ENCODE measurements at places on chromosomes 5 and 9.

DNA sequence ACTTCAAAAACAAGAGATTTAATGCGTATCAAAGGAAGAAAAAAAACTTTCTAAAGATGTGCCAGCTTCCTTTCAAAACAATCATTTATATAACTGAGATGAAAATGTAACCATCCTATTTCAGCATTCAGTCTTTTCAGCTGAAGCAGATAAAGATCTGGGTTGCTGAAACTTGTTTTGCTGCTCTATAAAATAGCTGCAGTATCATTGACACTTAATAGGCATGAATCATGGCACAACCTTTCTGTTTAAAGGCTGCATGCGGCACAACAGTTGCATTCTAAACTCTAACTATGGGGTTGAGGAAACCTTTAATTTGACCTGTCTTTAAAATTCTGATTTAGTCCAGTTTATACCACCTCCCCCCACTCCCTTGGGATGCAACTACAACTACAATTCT, 196.7 kb downstream of the MPDZ start:
- no peak for DNase-seq

DNA sequence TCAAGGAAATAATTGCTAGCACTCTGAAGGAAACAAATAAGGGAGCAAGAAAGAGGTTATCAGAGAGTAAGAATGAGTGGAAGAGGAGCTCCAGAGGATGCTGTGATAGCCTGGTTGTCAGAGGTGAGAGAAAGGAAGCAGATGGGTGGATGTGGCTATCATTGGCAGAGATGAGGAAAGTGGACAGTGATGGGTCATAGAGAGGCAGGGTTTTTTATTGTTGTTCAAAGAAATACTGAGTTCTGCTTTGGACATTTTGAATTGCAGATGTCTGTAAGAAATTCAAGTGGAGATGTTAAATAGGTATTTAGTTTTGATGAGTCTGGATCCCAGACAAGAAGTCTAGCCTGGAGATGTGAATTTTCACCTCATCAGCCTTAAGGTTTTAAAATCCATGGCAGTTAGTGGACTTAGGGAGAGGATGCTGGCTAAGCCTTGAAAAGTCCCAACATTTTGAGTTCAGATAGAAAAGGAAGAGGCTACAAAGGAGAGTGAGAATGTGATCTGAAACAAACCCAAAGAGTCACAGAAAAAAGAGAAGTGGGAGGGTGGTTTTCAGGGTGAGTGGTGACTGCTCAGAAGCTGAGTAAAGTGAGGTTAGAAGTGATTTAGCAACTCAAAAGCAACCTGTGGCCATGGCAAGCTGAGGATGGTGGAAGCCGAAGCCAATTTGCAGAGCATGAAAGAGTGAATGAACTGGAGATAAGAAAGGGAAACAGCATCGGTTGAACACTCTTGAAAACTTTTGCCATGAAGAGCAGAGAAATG, 50.4 kb downstream of the PPIC start:
- no peak for DNase-seq

GRCh38 chr9:75935591-75935990, 45.1 kb downstream of the PCSK5 start:
- no peak for DNase-seq

- DNase-seq: no peak
Measured at GRCh38 chr5:104731331-104731730, 1168.7 kb upstream of the NUDT12 start.

- no peak for DNase-seq
Measured at GRCh38 chr9:33903157-33903780, 86.3 kb downstream of the UBE2R2 start.

GRCh38 chr5:179868541-179868940, 9.9 kb upstream of the MRNIP start:
- DNase-seq: no peak

GRCh38 chr5:112574536-112574935, 155.5 kb upstream of the EPB41L4A start:
- DNase-seq: no peak

DNA sequence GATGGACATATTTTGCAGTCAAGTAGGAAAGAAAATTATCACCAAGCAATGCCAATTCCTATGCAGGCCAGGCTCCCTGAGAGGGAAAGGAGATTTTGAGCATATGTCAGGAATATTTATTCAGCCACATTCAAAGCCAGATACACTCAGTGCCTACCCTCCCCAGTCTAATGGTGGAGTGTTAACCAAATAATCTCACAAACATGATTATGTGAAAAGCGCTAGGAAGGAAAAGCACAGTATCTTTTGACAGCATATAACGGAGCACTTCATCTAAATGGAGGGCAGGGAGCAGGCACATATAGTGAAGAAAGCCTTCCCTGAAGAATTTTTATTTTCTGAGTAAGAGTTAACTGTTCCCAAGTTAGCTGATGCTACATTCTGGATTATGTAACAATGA, 80.3 kb upstream of the SLC30A5 start:
- DNase-seq: no peak

DNA sequence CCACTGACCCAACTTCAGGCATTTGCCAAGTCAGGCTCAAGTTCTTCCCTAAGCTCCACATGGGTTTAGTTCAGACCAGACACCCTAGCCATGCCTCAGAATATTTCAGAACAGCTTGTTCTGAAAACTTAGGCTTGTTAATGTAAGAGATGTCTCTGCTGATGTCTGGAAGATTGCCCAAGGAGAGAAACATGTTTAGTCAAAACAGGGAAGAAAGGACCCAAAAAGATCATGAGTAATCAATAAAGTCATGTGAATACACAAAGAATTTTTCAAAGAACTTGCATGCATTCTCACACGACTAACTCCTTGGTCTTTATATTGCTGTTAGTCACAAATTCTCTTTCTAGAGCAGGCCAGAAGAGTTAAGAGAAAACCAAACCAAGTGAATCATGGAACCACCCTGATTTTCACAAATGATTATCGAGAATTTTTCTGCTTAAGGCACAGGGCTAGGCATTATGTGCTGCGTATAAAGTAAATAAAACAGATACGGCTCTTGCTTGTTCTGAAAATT, 158.1 kb upstream of the HMHB1 start:
- DNase-seq: no peak

- no peak for DNase-seq
Measured at GRCh38 chr5:103605277-103605676, 42.7 kb upstream of the NUDT12 start.

GRCh38 chr9:136554870-136555269, 9.0 kb upstream of the NOTCH1 start:
- DNase-seq: no peak

DNA sequence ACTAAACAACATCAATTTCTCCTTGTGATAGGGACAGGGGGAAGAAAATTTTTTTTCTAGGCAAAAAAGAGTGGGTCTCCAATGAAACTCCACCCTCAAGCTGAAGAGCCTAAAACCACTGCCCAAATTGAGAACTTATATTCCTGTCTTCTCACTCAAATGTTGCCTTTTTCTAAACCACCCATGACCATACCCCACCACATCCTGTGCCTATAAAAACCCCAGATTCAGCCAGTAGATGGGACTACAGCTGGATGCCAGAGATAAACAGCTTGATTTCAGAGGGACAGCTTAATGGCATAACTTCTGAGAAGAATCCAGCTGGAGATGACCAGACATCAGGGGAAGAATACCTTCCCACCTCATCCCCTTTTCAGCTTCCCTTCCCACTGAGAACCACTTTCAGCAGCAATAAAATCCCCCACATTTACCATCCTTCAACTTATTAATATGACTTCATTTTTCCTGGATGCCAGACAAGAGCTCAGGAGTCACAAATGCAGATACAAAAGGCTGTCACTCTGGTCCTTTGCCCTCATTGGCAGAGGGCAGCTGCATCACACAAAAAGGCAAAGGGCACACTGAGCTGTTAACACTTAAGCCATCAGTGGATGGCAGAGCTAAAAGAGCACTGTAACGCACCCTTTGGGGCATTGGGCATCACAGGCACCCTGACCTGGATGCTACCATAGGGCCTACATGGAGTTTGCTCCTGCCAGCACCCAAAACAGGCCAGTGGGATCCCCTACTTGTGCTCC, 972.5 kb upstream of the CTNND2 start:
- no peak for DNase-seq

DNA sequence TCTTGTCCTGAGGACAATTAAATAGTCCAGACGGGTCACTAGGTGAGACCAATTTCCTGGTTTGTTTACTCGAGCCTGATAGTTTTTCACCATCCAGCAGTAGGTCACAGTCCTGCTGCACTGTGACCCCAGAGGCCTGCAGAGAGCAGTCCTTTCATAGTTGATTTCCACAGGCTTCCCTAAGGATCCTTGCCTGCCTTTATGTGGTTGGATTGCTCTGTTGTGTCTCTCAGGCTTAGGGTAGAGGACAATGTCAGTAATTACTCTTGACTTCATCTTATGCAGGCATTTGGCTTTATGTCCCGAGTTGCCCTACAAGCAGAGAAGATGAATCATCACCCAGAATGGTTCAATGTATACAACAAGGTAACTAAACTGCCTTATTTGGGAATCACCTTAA, 9.0 kb upstream of the CATSPER3 start:
- DNase-seq: no peak

- DNase-seq: no peak
Measured at GRCh38 chr5:160385496-160385895, 14.4 kb downstream of the FAM200C start.

DNA sequence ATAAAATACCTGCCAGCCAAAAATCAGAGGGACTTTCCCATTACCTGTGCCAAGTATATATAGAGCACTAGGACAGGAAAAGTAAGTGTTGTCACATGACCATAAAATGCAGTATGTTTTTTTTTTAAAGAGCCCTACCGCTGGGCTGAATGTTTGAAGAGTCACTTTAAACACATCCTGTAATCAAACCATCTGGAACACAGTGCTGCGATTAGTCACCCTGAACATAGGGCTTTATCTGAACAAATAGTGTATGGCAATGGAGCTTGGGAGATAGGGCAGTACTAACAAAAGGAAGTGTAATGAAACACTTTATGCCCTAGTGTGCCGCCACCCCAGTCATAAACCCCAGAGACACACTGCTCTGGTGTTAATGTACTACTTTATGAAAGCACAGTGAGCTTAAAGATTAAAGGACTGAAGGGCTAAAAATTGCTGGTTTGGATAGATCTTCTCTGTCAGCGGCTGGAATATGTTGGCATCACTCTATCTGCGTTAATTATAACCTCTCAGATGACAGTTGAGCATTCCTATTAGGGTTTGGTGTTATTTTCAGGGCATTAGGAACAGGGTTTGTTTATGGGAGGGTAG, 90.4 kb downstream of the ZNF608 start:
- peak; percentile 96 for DNase-seq

DNA sequence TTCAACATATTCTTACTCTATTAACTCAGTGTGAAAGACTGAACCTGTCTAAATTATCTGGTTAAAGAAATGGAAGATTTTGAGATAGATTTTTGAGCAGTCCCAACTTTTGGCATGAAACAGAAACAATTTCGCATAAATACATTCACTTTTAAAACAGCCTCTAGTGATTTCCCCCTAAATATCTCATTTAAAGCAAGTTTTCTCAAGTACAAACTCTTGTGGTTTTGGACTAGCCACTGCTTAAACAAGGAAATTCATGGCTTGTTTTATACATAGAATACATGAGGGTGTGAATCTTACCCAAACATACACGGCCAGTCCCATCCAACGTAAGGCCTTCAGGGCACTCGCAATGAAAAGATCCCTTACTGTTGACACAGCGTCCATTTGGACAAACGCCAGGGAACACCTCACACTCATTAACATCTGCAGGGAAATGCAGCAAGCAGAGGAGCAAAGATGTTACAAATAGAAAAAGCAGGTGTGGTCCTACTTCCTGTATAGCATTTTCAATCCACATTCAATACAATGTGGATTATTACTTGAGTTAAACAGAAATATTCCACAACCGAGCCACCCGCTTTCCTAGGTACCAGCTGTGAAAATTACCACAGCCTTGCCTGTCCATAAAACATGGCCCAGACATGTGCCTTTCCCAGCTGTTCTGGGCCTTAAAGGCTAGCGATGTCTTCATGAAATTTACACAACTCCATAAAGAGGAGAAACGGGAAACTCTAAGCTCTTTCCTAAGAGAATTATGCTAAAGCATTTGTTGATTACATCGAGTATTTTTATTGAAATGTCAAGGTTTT, 188.8 kb downstream of the FBN2 start:
- DNase-seq: peak; percentile 91

DNA sequence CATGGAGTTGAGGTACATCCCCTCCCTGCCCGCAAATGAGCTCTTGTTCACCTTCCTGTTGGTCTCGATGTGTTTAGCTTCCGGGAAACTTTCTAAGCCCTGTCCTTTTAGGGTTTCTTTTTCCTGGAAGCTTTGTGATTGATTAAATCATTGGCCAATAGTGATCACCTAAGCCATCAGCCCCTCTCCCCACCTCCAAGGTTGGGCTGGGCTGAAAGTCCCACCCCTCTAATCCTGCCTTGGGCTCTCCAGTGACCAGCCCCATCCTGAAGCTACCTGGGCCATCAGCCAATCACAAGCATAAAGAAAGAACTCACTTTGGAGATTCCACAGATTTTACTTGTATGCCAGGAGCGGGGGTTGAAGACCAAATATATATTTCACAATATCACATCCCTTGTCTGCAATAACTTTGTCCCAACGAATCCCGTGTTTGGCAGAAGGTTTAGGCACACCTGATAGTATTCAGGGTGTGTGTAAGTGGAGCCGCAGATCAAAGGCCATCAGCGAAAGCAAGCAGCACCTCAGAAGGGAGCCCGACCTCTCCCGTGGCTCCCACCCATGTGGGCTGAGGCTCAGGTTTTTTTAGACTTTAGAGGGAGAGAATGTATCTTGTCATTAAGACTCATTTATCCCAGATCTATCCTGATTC, 20.4 kb downstream of the ROPN1L start:
- no peak for DNase-seq

DNA sequence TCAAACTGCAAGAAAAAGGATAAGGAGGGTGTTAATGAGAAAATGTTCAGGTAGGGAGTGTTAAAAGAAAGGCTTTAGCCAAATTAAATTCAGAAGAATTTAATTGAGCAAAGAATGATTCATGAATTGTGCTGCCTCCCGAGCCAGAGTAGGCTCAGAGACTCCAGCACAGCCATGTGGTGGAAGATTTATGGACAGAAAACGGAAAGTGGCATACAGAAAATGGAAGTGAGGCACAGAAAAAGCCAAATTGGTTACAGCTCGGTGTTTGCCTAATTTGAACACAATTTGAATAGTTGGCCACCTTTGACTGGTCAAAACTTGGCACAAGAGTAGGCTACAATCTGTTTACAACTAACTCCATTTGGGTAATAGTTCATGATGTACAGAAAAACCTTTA, 9.6 kb upstream of the SLC30A5 start:
- DNase-seq: no peak

- DNase-seq: no peak
Measured at GRCh38 chr5:1706428-1706827, 93.2 kb downstream of the MRPL36 start.

All from SHP77 treated with DMSO at 0.1 percent for 48 hours (cell line).